ENCODE measurements at places on chromosomes 7 and 10.
A peak's percentile ranks its signal among the peaks of the same experiment; 100 is the strongest.

DNA sequence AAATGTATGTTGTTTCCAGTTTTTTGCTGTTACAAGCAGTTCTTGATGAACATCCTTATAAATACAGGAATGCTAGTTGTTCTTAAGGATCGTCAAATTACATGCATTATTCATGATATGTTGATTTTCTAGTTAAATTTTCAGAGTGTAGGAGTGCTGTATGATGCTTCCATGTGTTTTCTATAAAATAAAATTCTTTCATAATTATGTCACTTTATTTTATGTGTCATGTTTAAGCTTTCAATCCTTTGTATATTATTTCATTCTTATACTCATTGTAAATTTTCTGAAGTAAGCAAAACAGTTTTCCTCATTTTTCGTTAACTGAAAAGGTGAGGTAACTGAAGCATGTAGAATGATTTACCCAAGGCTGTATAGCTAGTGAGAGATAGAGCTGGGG, 16.8 kb upstream of the MYPN start:
- DNase-seq = no peak

DNA sequence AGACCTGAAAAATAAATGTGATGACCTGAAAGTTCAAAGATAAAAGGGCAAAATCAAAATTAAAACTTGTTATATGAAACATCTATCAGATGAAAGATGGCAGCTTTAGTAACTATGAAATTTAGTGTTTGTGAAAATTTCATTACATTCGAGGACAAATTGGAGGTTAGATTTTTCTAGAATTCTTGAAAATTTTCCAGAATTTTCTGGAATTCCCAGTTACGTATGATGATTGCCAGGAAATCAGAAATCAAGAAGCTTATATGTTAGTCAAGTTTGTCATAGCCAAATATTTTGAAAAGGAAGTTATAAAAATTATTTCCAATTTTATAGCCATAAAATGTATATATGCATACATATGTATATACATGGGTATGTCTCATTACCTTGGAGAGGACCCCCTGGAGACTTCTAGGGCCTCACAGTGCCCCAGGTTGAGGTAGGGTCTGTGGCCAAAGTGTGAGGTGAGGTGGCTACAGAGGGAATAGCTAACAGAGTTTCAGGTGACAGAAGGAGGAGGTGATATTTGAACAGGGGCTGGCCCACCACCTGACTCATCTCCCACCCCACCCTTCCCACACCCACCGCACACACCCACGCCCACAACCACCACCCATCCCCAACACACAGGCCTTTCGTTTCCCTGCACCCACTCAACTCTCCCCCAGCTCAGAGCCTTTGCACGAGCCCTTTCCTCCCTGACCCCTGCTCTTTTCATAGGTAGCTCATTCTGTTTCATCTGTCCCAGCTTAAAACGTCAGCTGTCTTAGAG, 21.5 kb downstream of the C10orf105 start:
- DNase-seq = no peak

DNA sequence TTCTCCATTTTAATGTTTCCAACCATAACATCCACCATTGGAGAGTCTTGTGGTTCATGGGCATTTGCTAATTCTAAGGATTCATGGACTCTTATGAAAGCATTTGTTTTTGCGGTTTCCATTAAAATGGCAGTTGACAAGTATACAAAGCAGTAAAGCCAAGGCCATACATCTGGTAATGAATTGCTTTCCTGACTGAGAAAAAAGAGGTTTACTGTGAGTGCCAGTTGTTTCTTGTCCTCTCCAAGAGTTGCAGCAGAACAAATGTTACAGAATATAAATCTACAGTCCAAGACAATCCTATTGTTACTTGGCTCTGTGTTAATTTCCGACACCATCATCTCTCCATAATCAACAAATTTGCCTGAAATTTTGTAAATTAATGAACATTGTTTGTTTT, 261.3 kb downstream of the SORCS1 start:
- no peak for DNase-seq

GRCh38 chr7:75945297-75946168, 30.6 kb downstream of the POR start:
- DNase-seq = no peak

DNA sequence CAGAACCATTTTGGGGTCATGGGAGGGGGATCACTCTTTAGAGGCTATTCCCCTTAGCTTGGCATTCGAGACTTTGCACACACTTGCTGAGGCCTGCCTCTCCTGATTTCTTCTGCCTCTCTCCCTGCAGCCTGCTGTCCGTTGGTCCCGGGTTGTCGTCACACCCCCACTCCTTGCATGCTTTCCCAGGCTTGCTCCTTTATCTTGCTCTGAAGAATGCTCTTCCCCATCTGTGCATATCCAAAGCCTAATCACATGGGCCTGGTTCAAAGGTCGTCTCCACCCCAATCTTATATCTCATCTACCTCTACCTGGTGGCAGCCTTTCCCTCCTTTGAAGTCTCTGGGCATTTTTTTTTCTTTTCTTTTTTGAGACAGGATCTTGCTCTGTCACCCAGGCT, 24.3 kb upstream of the EMX2 start:
- DNase-seq = no peak

DNA sequence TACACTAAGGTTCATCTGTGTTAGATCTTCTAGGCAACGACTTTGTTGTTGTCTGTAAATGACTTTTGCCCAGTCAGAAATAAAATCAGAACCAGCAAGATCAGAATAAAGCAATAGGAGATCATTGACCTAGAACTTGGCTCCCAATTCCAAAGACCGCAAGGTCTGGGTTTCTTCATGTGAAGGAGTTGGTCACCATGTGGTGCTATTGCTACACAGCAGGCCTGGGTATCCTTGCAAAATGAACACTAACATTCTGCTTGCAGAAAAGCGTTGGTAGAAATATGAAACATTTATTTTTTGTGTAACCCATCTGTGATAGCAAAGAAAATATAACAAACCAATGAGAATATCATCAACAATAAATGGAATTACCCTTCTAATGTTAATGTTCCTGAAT, 831.0 kb downstream of the NXPH1 start:
- no peak for DNase-seq

DNA sequence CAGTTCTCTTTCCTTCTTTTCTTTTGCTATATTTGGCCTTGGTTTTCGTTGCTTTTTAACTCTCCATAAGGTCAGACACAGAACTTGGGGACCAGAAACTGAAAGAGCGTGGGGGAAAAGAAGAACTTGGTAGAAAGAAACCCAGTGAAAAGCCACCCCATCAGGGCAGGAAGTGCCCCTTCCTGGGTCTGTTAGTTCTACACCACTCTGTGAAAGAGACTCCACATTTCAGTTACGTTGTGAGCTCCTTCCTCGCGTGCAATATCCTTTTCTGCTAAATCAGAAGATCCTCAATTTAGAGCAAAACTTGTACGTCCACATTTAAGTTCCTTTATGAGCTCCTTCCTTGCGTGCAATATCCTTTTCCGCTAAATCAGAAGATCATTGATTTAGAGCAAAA, 220.6 kb upstream of the FOXK1 start:
- DNase-seq = no peak

GRCh38 chr7:13803134-13803533, 186.3 kb downstream of the ETV1 start:
- no peak for DNase-seq

- no peak for DNase-seq
Measured at GRCh38 chr10:43196131-43196980, 58.1 kb downstream of the CSGALNACT2 start.

DNA sequence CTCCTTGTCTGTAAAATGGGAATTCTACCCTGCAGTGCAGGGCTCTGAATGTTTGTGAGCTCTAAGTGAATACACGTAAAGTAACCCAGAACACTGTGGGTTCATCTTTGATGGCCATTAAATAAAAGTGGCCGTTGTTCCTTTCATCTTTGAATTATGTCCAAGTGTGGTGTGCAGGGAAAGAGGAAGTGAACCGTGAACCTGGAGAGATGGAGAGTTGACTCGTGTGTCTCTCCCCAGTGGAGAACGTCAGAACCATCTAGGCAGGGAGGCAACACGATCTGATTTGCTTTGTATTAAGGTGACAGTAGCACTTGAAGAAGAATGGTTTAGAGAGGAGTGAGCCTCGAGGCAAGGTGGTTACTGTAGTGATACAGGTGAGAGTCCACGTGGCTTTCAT, 93.5 kb upstream of the GJD4 start:
- no peak for DNase-seq

DNA sequence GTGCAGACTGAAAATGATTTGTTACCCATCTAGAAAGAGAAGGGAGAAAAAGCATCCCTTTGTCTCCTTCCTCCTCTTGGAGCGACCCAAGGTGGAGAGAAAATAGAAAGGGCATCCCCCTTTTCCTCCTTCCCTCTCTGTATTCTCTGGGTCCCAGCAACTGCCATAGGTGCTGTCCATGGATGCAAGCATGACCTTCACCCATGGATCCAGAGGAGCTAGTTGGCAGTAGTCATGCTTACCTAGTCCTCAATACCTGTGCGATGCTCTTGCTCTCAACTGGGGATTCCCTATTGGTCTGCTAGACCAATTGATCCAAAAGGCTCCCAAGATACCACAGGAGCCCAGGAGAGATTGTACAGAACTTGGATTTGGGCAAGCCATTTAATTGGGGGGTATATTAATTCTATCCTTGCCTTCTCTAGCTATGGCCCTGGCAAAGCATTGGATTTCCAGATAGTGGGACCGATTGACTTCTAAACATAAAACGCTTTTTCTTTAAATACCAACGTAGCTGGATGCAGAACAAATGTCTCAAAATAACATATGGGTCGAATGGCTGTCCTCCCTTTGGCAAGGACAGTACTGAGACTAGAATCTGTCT, 547.8 kb upstream of the IGFBP3 start:
- DNase-seq = no peak

GRCh38 chr10:97713339-97713825, at the start of gene MARVELD1:
Gene MARVELD1, plus strand, starts transcription at chr10:97713730. Its CDS starts 147 bp downstream, at chr10:97713877.
- peak; percentile 93 for DNase-seq

DNA sequence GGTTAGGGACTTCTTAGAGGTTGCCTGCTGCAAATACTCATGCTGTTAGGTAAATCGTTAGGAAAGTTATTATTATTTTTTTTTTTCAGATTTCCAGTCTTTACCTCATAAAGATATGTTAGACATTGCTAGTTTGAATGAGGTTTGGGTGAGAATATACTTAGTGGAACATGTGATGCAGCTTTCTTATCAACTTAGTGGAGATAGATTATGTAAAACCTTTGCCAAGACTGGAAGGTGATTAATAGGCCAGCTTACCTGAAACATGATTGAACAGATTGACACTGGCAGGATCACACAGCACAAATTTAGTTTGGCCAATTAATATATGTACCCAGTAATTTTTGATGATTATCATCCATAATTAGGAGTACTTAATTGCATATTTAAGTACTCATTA, 32.3 kb downstream of the ADD3 start:
- DNase-seq = no peak

DNA sequence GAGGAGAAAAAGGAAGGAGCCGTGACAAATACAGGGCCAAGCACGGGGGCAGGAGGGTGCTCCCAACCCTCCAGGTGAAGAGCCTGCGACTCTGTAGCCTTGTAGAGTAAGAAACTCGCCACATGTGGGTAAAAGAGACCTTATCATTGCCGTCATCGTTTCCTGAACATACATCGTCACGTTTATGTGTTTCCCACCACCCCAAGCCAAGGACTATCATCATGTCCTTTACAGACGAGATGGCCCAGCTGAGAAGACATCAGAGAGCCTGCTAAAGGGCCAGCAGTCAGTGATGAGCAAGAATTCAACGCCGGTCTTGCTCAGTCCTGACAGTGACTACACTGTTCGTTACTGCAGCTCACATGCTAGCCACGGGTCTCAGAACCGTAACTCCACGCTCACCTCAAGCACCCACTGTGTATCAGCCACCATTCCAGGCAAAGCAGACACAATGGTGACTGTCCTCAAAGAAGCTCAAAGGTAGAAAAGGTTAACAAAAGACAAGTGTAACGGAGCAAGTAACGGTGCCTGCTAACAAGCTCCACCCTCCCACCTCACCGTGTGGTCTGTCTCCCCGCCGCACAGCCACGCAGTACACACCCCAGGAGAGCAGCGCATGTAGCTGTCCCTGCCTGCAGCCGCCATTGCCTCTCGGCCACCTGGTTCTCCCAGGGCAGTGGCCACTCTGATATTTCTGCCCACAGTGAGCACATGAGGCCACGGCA, 147.8 kb downstream of the MAD1L1 start:
- DNase-seq = no peak

DNA sequence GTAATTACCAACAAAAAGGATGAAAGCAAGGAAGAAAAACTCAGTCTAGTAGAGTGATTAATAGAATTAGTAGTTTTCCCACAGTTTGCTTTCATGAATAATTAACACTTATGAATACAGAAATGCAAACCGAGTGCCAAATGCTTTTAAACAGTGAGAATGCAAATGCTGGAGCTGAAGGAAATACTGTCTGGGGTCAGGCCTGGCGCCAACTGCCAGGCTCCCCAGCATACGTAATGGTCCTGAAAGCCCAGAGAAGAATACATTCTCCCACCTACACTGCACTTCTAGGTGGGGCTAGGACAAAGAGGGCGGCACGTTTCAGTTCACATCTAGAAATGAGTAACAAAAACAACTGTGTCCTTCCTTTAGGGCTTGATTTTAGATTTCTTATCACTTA, 30.0 kb downstream of the GLUD1 start:
- no peak for DNase-seq

DNA sequence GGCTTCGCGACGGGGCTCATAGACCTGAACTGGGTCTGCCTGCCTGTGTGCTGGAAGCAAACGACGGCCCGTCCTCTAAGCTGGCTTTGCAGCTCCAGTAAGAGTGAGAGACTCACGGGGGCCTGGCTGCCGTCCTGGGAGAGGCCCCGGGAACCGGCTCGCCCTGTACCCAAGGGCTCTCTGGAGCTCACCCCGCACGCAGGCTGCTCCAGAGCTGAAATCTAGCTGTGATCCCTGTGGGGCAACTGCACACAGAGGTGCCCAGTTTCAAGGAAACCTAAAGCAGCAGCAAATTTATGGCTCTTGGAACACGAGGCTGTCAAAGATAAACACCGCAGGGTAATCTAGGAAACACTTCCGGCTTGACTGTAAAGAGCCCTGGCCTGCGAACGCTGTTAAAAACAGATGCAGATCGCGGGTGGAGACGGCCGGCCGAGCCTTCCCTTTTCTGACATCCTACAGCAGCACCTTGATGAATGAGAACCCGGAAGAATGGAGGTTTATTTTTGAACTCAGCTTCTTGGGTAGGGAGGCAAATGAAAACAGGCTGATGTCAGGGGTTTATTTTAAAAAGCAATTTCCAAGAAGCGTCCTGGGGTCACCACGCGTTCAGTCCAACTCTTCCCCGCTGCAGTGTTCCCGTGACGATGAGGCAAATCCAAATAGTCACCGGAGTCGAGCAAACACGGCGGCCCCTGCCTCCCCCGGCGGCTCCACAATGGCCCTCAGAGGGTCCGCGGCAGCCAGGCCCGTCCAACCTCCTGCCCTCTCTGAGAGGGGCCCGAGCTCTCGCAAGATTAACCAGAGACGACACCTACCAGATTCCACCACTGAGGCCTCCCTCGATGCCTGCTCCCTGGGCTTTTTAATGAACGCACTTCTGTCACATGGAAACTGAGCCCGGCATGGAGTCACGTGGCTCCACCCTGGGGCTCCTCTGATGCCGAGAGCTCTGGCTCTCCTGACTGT, 29.6 kb downstream of the AMZ1 start:
- DNase-seq = peak; percentile 68

All from femur (tissue), 1 donor.